ENCODE measurements at places on chromosomes 12 and 14. TPM values are rescaled to one million over a fixed set of nuclear protein-coding genes. Genes with fewer than 3 reads are reported as not detected.

GRCh38 chr14:75373616-75374015 is 54.2 kb upstream of the JDP2 start:
- H3K4me3 ChIP-seq: no peak overlapping the region
- no peaks in the 10 kb centered on the region for H3K4me1 ChIP-seq
- H3K36me3 ChIP-seq: no peaks in the 10 kb centered on the region
- no peak for DNase-seq
- H3K27me3 ChIP-seq: peaks cover 4% of the 10 kb centered on the region
- H3K27ac ChIP-seq: no peak overlapping the region

Gene MYH7
- total RNA-seq: not detected

GRCh38 chr14:74510959-74511409 is 17.4 kb downstream of the ISCA2 start:
- H3K27ac ChIP-seq: no peak overlapping the region
- no peaks in the 10 kb centered on the region for H3K27me3 ChIP-seq
- no peak overlapping the region for H3K4me3 ChIP-seq
- peaks cover 8% of the 10 kb centered on the region for H3K4me1 ChIP-seq
- no peaks in the 10 kb centered on the region for H3K36me3 ChIP-seq
- no peak for DNase-seq

GRCh38 chr12:113941208-113941486 is 25.0 kb downstream of the RBM19 start:
- DNase-seq: no peak
- peaks cover 66% of the 10 kb centered on the region for H3K36me3 ChIP-seq
- no peak overlapping the region for H3K4me3 ChIP-seq
- H3K4me1 ChIP-seq: no peaks in the 10 kb centered on the region
- H3K27me3 ChIP-seq: no peaks in the 10 kb centered on the region

- no peaks in the 10 kb centered on the region for H3K27me3 ChIP-seq
- peaks cover 31% of the 10 kb centered on the region for H3K4me1 ChIP-seq
- H3K4me3 ChIP-seq: peak overlapping the region; percentile 30
- no peaks in the 10 kb centered on the region for H3K36me3 ChIP-seq
Measured at GRCh38 chr14:63726499-63726898, 1.4 kb downstream of the SGPP1 start.

Gene RFX4
- total RNA-seq: not detected

- no peaks in the 10 kb centered on the region for H3K27me3 ChIP-seq
- DNase-seq: no peak
- peaks cover 3% of the 10 kb centered on the region for H3K36me3 ChIP-seq
- no peak overlapping the region for H3K4me3 ChIP-seq
Measured at GRCh38 chr14:105358140-105358846, 40.0 kb upstream of the TEX22 start.

DNA sequence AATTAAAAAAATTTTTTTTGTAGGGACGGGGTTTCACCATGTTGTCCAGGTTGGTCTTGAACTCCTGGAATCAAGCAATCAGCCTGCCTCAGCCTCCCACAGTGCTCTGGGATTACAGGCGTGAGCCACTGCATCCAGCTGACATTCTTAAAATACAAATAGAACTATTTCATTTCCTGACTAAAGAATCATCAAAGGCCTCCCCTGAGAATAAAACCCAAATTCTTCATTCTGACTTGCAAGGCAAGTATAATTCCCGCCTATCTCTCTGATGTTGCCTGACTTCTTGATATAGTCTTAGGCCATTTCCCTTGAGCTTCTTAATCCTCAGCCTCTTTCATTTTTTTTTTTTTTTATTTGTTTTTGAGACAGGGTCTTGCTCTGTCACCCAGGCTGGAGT is 4.4 kb upstream of the BICD1 start:
- no peak overlapping the region for H3K4me3 ChIP-seq
- H3K36me3 ChIP-seq: no peaks in the 10 kb centered on the region
- peaks cover 5% of the 10 kb centered on the region for H3K4me1 ChIP-seq
- DNase-seq: no peak

DNA sequence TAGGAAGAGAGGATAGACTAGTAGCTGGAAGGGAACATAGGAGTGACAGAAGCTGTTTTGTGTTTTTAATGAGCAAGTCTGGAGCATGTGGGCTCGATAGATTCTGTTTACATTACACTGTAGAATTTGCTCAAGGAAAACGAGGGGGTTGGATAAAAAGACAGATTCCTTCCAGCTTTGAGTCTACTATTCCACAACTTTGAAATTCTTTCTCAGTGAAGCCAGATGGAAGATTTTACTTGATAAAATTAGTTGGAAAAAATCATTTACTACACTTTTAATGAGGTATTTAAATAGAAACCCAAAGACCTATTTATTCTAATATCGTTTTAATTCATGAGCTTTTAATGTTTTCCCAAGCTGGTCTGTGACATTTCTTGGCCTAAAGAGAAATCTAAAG is 19.5 kb upstream of the EPS8 start:
- no peaks in the 10 kb centered on the region for H3K4me1 ChIP-seq
- no peaks in the 10 kb centered on the region for H3K27me3 ChIP-seq
- no peak overlapping the region for H3K27ac ChIP-seq
- DNase-seq: no peak
- H3K36me3 ChIP-seq: no peaks in the 10 kb centered on the region
- H3K4me3 ChIP-seq: no peak overlapping the region

- DNase-seq: no peak
- peaks cover 8% of the 10 kb centered on the region for H3K4me1 ChIP-seq
- no peaks in the 10 kb centered on the region for H3K36me3 ChIP-seq
Measured at GRCh38 chr14:74248017-74248416, 8.8 kb downstream of the VSX2 start.

GRCh38 chr14:88351966-88352691 is 29.1 kb upstream of the KCNK10 start:
- DNase-seq: no peak
- H3K27me3 ChIP-seq: no peaks in the 10 kb centered on the region
- H3K4me3 ChIP-seq: no peak overlapping the region
- no peaks in the 10 kb centered on the region for H3K36me3 ChIP-seq

Gene TMEM121
- 6.3 TPM for total RNA-seq

Gene SMCO2
- not detected for total RNA-seq

DNA sequence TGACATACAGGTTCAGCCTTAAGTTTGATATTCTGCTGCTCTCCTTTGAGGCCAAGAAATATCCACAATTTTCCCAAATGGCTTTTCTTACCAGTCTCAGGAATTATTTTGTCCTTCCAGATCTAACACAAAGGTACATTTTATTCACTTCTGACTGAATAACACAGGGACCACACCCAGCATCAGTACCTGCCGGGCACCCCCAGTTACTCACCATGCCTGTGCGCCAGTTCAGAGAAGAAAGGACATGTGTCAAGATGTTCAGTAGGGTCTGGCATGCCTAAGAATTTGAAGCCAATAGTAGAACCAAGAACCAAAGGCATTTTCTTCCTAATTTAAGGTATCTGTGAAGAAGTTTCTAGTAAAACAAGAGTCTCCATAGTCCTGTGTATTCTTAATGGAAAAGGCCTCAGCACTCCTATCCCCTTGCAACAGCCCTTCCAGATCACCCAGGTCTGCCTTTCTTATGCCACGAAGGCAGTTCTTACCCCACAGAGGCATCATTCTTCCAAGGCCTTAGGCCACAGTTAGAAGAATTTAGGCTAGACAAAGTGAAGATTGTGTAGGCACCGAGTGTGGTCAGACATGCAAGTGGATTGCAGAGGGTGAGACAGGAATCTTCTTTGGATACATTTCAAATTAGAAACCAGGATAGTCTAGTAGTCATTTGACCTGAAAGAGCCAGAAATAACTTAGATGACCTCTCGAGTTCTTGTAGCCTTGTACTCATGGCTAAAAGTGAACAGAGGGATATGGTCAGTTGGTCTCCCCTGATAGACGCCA is 140.1 kb upstream of the HIF1A start:
- H3K36me3 ChIP-seq: peaks cover 12% of the 10 kb centered on the region
- no peaks in the 10 kb centered on the region for H3K27me3 ChIP-seq
- H3K4me1 ChIP-seq: peaks cover 21% of the 10 kb centered on the region
- DNase-seq: no peak
- H3K27ac ChIP-seq: no peak overlapping the region
- H3K4me3 ChIP-seq: no peak overlapping the region

DNA sequence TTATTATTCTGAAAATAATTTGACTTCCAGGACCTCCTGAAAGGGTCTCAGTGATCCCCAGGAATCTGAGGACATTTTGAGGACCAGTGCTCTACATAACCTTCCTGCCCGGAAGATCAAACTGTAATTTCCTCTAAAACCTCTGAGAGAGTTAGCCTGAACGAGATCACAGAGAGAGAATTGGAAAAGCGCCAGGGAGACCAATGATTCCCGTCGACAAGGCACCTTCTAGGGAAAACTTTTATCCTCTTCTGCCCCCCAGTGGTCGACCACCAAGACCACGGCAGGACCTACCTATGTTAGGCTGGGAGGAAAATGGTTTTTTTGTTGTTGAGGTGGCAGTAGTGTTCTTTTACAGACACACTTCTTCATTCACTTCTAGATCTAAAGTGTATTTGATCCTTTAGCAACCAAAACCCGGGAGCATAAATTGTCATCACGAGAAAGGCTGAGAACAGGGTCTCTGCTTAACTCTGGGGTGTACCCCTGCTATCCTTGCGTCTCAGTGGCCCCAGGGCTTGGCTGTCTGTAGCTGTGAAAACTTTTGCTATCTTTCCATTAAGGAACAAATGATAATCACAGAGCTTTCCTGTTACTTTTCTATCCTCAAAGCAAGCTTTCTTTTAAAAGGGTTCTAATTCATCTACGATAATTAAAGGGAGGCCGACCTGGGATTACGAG is 62.9 kb upstream of the NID2 start:
- no peaks in the 10 kb centered on the region for H3K4me1 ChIP-seq
- no peaks in the 10 kb centered on the region for H3K27me3 ChIP-seq
- no peaks in the 10 kb centered on the region for H3K36me3 ChIP-seq

All from CD4-positive, alpha-beta memory T cell (primary cell).